ENCODE measurements at places on chromosomes 12 and 14.
A peak's percentile ranks its signal among the peaks of the same experiment; 100 is the strongest.

GRCh38 chr12:49863946-49864797 is 21.3 kb upstream of the BCDIN3D start:
- no peak for DNase-seq

DNA sequence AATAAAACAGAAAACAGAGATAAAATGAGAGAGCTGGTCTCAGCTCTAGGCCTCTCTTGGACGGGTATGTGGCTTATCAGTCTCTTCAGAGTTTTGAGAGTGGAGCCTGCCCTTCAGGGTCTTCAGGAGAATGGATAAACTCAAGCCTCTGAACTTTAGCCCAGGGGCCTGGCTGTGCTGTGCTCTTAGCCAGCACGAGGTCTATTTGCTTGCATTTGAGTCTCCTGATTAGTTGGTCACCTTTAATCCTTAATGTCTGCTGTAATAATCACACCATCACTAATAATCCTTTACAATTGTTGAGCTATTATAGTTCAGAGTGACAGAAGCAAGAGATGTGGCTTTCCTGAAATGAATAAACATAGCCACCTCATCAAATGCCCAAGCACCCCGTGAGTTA is 24.3 kb downstream of the KRT80 start:
- DNase-seq = no peak

DNA sequence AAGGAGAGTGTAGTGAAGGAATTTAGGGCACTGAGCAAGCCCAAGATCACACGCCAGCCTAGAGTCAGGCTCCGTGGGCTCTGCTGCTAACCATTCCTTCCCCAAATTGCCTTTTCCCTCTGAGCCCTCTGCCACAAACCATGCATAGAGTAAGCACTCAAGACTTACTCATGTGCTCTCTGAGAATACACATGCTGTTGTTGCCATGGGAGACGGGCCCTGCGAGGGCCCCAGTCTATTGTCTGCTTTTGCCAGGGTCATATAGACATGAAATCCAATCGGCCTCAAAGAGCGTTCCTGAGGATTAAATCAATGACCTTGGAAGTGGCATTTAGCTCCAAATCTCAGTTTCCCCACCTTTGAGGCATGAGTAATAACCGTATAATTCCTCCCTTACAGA is 48.7 kb upstream of the WSCD2 start:
- DNase-seq = peak; percentile 67

GRCh38 chr12:20339060-20339459 is 29.3 kb upstream of the PDE3A start:
- no peak for DNase-seq

DNA sequence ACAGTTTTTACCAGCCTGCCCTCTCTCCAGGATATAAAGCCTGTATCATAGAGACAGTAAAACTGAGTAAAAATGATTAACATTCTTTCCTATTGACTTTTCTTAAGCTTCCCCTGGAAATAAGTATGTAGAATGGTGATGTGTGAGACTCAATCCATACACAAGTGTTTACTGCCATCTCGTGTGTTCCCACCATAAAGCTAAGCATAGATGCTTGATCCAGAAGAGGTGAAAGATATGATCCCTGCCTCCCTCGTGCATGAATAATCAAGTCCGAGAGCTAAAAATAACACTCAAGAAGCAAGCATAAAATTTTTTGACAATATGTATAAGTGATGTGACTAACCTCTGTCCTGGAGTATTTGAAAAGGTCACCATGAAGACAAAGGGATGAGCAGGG is 16.9 kb upstream of the GSG1 start:
- DNase-seq = no peak

DNA sequence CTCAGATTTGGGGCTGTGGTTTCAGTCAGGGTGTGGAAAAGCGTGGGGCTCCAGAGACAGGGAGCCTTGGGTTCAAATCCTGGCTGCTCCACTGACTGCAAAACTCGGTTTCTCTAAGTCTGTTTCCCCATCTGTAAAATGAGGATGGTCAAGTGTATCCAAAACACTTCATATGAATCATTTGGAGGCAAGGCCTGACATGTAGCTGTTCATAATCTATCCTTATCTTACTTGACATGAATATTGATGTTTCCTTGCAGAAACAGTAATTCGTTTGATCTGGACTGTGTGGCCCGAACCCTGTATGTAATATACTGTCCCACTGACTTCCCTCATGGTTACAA is 1.5 kb upstream of the CCDC63 start:
- no peak for DNase-seq

- DNase-seq = no peak
Observed at GRCh38 chr14:47539031-47539461, 136.4 kb downstream of the MDGA2 start.

GRCh38 chr12:18658829-18659228 is 79.0 kb downstream of the PLCZ1 start:
- DNase-seq = no peak

DNA sequence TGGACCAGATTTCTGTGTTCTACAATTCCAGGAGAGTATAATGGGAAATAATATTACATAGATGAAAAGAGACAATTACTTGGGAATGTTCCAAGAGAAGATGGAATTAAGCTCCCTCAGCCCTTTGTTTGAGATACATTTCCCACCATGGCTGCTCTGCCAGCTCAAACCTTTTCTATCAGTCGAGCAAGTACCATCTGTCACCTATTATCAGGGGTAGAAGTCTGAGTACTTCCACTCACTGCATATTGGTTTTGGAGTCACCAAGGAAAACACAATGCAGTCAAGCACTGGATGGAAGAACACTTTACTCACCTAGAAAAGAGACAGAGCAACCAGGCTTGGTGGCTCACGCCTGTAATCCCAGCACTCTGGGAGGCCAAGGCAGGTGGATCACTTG is 270.4 kb upstream of the FAR2 start:
- DNase-seq = no peak

- DNase-seq = no peak
Observed at GRCh38 chr14:74563233-74563585, 48.8 kb downstream of the LTBP2 start.

DNA sequence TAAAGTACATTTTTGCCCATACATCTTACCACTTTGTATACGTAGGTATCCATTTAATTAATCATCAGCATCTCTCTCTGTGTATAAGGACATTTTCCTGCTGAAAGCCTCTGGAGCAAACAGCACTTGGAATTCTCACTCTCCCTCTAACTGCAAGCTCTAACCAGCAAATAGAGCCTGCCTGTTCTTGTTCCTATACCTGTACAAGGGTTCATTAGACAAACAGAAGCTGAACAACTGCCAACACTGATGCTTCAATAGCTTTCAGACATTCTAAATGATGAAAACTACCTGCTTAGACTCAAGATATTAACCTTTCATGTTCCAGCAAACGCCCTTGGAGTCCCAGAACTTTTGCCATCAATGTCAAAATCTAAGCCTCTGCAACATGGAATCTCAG is 98.0 kb downstream of the KCNH5 start:
- no peak for DNase-seq

DNA sequence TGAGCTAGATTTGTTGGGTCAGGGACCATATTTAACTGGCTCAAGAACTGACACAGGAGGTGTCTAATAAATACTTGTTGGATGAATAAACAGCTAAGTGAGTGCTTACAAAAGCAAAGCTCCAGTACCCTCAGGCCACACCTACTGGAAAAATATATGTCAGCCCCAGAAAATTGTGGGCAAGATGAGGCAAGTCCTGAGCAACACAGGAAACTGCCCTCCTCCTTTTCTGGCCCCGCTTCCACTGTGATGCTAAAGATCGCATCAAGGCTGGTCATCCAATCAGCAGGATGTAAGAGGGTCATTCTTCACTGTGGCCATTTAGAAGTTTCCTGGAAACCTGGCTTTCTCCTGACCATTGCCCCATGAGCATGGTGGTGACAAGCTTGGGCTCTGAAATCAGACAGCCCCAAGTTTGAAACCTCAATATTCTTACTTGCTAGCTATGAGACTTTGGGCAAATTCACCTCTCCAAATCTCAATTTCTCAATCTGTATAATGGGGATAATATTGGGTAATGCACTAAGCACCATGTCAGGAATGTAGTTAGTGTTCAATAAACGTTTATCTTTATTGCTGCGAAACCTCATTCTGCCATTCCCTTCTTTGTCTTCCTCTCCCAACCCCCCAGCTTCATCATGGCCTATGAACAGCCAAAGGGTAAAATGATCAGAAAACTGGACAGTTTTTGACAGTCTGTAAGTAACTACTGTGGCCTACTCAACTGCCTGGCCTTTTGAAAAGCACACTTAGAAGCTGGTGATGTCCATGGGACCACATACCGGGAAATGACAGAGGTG is 139.3 kb upstream of the PZP start:
- DNase-seq = no peak

All from NCI-H187 treated with DMSO at 0.1 percent for 48 hours (cell line).